ENCODE measurements at places on chromosomes 5 and 9.

GRCh38 chr9:88984543-88984883, 6.8 kb upstream of the S1PR3 start:
- DNase-seq, result no peak

- no peak for DNase-seq
Observed at GRCh38 chr5:93302711-93303110, 278.3 kb downstream of the NR2F1-AS1 start.

- DNase-seq, result no peak
Observed at GRCh38 chr5:124477577-124477976, 268.9 kb downstream of the ZNF608 start.

DNA sequence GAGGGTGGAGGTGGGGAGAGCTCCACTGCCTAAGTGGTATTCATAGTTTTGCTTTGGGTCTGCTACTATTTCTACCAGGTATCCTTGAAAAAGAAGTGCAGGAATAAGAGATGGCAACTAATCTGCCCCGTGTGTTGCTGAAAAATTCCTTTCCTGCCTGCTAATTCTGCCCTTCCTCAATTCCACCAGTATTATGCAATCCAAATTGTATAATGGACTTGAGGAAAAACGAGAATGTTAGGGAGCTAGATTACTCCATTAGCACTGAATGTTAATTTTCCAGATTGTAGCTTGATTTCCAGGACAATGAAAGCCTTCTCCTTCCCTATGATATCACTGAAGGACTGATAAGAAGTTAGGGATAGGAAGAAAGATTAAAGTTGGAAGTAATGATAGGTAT, 16.9 kb downstream of the ADAM19 start:
- DNase-seq, result no peak

DNA sequence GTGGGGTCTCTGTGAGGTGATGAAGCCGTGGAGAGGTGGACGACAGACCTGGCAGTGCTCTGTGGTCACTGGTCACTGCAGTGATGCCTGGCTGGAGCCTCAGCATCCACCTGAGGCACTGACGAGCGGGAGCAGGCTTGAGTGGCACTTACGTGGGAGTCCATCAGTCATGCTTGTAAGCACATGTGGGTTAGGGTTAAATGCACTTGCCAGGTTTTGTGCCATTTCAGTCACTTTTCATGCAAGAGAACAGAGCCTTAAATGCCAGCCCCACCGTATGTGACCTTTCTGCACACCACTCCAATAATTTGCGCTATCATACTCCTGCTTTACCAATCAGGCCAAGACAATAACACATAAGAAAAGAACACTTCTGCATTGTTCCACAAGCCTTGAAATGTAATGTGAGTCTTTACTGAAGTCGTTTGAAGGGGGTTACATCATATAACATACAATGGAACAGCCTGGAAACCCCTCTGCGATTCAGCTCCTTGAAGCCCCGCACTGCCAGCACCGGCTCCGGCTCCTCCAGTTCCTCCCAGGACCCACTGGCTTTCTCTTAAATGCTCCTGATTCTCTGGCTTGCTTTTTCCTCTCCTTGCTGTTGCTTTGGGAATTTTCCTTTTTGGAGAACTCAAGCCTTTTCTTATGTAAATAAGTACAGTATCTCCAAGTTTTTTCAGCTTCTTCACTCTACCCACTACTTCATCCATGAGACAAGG, 59.4 kb upstream of the CTXN3 start:
- DNase-seq, result no peak

DNA sequence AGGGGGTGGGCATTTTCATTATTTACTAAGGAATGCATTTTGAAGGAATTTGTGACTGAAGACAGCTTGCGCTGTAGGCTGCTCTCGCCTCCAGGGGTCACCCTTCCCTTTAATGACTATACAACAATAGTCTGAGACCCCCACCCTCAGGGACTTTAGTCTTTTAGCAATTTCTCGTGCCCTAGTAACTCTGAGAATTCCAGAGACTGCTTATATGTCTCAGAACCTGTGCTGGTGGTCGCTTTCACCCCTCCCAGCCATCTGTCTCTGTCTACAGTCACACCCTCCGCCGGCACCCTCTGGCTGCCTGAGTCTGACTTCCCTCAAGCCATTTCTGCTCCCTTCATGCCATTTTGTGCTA, 671.4 kb downstream of the NR2F1-AS1 start:
- peak; percentile 36 for DNase-seq

- no peak for DNase-seq
Observed at GRCh38 chr5:131587541-131587940, 47.5 kb downstream of the RAPGEF6 start.

DNA sequence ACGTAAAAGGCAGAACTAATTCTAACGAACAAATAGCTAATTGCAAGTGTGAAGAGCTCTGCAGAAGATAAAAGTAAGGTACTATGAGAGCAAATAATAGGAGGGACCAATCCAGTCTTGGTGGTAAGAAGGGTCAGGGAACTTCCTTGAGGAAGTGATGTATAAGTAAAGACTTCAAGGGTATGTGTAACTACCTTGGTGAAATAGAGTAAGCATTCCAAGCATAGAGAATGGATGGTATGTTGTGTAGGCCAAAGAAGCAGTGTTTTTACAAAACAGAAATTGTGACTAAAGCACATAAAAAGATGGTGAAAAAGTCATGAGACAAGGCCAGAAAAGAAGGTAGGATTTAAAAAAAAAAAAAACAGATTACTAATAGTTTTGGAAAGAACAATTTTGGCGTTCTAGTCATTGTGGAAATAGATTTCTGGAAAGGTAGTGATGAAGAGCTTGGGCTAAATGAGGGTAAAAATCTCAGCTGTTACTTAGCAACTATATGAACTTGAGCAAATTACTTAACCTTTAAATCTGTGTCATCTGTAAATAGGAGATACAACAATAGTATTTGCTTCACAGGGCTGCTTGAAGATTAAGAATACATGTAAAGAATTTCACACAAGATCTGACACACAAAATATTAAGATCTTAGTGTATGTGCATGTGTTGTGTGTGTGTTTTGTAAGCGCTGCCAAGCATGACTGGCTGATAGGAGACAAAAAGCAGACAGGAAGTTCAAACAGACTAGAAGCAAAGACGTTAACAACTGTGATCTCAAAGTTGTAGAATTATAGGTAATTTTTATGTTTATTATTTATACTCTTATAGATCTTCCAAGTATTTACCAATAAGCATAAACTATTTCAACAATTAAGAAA, 73.5 kb downstream of the NR6A1 start:
- peak; percentile 66 for DNase-seq

DNA sequence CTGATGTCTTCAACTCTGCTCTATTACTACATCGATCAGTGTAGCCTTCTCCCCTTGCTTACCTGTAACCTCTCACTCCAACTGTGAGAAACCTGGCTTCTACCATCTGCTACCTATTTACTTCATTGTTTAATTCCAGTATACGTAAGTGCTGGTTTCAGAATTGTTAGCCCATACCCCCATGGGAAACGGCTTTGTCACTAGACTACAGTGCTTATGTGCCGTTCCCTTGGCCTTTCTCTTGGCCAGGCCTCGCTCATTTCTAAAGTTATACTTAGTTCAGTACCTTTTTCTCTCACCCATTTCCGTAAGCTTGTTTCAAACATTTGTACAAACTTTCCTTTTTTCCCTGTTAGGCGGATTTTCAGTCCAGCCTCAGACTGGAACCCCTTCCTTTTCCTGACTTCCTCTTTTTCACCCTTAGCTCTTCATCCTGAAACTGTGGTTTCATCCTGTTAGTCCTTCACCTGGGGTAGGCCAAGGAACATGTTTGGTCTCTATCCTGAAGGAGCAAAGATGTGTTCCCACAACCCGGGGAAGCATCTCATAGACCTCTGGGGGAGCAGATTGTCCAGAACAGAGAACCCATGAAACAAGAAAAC, 21.7 kb downstream of the ALG2 start:
- no peak for DNase-seq

- no peak for DNase-seq
Observed at GRCh38 chr9:69207503-69207902, 33.4 kb downstream of the TJP2 start.

DNA sequence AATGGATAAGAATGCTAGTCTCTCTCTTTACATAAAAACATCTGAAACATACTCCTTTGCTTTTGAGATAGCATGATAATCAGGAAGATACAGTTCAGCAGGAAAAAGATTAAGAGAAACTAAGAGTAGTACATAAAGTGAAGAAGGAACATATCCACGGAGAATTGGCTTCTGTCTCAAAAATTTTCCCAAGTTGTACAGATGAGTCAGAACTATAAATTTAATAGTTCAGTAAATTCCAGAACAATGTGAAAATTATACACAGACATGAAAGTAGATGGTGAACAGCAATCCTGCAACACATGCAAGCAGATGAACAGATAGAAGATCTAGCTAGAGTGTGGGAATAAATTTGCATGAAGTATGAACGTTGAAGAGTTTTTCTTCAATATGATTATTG, 691.4 kb upstream of the RIOK2 start:
- DNase-seq, result no peak

- DNase-seq, result no peak
Observed at GRCh38 chr5:150486402-150487198, 21.3 kb upstream of the NDST1 start.

DNA sequence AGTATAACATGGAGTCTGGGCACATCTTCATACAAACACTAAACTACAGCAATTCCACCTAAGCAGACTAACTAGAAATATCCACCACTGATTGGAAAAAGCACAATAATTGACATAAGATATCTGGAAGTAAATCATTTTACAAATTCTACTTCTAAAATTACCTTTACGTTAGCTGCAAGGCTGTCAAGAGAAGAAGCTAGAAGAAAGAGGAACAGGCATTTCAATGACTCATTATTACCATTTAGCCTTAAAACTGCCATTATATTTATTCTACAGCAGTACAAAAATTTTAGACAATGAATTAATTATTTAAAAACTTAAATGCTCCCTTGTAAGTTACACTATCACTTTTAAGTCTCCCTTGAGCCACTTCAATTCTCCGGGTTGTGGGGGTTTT, 43.4 kb upstream of the PLPP6 start:
- DNase-seq, result no peak

GRCh38 chr5:129477532-129477931, 17.4 kb downstream of the ADAMTS19 start:
- no peak for DNase-seq

GRCh38 chr9:116152941-116153764, 438 bp upstream of the PAPPA start:
- DNase-seq, result peak; percentile 85

DNA sequence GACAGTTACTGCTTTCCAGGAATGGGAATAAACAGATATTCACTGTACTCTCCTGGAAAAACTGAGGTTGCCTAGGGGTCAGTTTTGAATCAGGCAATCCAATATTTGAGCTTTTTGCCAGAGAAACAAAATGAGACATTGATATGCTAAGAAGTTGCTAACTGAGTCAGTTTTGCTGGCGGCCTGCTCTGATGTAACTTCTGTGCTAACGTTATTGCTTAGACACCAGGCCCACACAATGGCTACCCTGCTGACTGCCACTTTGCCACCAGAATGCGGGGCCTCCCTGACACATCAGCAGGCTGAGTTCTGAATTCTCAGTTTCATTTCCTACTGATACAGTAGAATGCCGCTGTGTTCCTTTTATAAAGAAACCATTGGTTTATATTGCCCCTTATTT, 18.2 kb upstream of the ZNF618 start:
- DNase-seq, result peak; percentile 18

- DNase-seq, result no peak
Observed at GRCh38 chr9:4235420-4235819, 64.4 kb downstream of the GLIS3 start.

DNA sequence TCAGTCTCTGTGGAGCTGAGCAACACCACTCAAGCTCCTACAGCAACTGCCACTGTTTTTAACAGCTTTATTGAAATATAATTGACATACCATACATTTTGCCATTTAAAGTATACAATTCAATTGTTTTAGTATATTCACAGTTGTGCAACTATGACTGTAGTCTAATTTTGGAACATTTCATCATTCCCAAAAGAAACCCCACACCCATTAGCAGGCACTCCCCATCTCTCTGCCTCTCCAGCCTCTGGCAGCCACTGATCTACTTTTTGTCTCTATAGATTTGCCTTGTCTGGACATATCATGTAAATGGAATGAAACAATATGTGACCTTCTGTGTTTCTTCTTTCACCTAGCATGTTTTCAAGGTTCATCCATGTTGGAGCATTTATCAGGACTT, 43.5 kb downstream of the RUSC2 start:
- no peak for DNase-seq

DNA sequence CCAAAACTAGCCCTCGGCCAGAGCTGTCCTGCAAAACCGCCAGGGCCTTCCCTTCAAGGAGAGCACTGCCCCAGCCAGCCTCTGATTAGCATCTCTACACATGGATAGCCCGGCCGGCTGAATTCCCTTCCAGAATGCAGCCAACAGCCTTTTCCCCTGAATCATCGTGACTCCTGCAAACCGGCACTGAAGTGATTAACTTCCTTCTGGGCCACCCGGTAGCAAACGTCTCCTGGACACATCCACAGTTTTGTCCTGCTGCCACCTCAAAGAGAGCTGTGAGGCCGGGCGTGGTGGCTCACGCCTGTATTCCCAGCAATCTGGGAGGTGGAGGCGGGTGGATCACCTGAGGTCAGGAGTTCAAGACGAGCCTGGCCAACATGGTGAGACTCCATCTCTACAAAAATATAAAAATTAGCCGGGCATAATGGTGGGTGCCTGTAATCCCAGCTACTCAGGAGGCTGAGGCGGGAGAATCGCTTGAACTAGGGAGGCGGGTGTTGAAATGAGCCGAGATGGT, 21.1 kb upstream of the EEIG1 start:
- DNase-seq, result peak; percentile 78

DNA sequence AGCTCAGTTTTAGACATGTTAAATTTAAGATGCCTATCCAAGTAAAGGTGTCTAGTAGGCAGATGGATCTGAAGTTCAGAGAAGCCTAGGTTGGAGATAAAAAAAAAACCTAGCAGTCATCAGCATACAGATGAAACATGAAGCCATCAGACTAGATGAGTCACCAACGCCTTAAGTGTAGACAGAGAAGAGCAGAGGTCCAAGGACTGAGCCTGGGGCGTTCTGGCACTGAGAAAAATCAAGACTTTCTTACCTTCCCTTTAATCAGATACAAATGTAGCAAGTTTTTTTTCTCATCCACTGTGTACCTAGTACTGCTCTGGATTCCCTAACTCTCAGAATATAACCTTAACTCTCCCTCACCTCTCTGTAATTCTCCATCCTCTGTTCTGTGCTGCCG, 97.3 kb downstream of the SIL1 start:
- DNase-seq, result peak; percentile 52

- DNase-seq, result no peak
Observed at GRCh38 chr9:111484572-111484894, 350 bp upstream of the ECPAS start.

DNA sequence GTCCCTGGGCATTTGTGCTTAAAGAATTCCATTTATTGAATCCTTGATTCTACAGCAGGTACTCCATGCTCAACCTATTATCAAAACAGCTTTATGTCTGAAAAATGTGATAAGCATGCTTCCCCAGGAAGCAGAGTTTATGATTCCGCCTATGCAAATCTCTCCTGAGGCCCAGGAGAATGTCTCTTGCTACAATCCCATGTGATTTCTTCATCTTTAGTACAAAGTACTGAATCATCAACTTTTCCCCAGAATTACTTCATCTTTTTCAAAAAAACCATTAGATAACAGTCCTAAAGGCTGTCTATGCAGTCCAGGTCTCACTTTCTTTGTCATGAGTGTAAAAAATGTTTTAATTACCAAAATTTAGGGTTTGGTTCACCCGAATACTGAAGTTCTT, 130.2 kb upstream of the ADAMTSL1 start:
- DNase-seq, result peak; percentile 40
